Amygdala (tissue), 56 donors: ENCODE measurements at places on chromosomes 3 and 15.

- DNase-seq = no peak
Measured at GRCh38 chr15:92409521-92409920, 15.8 kb downstream of the ST8SIA2 start.

GRCh38 chr3:87298111-87298718 lies 21.8 kb upstream of the POU1F1 start:
- DNase-seq = no peak

DNA sequence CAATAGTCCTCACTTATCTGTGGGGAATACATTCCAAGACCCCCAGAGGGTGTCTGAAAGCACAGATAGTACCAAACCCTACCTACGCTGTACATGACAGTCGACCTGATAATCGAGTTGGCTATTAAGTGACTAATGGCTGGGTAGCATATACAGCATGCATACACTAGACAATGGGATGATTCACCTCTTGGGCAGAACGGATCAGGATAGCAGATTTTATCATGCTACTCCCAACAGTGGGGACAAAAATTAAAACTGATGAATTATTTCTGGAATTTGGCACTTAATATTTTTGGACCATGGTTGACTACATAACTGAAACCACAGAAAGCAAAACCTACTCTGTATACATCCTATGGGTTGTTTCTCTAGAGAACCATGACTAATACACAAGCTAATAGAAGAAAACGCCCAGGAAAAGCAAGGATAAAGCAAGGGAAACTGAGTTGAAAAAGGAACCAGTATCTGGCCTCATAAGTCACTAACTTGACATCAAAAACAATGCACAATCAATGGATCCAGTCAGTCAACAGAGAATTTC lies 15.5 kb downstream of the ATG3 start:
- no peak for DNase-seq

GRCh38 chr3:134708671-134709070 lies 57.8 kb upstream of the KY start:
- DNase-seq = no peak

DNA sequence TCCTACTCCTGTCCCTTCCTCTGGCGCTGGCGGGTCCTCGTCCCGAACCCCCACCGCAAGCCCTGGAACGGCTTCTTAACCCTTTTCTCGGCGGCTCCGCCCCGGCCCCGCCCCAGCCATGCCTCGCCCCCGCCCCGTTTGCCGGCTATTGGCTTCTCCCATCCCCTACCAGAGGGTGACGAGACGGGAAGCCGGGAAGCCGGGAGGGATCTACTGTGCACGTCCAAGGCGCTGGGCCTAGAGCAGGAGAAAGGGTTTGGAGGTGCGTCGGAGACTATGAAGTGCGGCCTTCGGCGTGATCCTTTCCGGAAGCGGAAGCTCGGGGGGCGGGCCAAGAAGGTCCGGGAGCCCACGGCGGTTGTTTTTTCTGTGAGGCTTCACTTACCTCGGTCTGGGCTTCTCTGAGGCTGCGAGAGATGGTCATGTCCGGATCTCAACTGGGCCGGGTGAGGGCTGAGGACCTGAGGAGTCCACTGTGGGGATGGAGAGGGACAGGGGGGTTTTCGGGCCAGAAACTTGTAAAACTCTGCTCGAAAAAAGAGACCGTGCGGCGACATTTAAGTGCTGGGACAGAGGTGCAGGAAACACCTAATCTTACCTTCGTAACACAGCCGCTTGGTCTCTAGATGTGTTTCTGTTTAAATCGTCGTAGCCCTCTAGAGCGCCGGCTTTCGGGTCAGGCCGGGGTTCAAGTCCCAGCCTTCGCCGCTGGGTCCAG lies 21.4 kb downstream of the ROPN1B start:
- peak; percentile 76 for DNase-seq

GRCh38 chr3:10599444-10599843 lies 94.1 kb upstream of the ATP2B2 start:
- no peak for DNase-seq

DNA sequence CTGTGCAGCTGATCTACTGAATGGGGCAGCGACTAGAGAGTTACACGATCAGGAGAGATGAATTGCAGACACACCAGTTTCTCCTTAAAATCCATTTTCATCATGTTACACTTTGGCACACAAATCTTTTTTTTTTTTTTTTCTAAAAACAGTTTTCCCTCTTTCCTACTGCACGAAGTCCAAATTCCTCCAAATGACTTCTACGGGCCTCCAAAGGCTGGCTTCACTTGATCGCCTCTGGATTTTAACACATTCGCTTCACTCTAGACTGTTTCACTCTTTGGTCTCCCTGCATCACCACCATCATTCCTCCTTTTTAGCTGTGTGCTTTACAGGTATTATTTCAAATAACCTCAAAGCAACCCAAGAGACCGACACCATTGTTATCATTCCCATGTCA lies 268.6 kb downstream of the RORA start:
- no peak for DNase-seq

GRCh38 chr15:94855409-94856266 lies 624.3 kb downstream of the MCTP2 start:
- no peak for DNase-seq

GRCh38 chr3:37999836-38000235 lies 9.2 kb downstream of the VILL start:
- DNase-seq = no peak

- DNase-seq = peak; percentile 17
Measured at GRCh38 chr3:10772271-10773161, 43.5 kb upstream of the SLC6A11 start.

DNA sequence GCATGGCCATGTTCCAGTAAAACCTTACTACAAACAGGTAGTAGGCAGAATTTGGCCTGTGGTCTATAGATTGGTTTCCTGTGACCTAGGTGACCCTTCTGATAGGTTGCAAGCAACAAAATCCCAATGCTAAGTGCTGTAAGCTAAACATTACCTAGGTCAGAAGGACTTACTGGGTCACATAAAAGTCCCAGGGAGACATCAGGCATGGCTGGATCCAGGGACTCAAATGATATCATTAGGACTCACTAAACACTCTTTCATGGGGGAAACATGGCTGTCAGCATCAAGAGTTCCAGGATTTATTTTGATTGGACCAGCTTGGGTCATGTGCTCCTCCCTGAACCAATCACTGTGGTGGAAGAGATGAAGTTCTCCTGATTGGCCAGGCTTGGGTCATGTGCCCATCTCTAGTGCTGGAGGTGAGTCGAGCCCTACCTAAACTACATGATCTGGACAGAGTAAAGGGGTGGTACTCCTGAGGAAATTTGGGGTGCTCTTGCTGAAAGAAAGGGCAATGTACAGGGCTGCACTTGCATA lies 16.8 kb upstream of the SLC6A1 start:
- DNase-seq = no peak

GRCh38 chr3:1942781-1943180 lies 155.9 kb upstream of the CNTN4 start:
- DNase-seq = no peak

GRCh38 chr15:57031605-57032004 lies 113.2 kb downstream of the TCF12 start:
- no peak for DNase-seq

- DNase-seq = no peak
Measured at GRCh38 chr3:33364060-33364459, 76.1 kb downstream of the UBP1 start.

DNA sequence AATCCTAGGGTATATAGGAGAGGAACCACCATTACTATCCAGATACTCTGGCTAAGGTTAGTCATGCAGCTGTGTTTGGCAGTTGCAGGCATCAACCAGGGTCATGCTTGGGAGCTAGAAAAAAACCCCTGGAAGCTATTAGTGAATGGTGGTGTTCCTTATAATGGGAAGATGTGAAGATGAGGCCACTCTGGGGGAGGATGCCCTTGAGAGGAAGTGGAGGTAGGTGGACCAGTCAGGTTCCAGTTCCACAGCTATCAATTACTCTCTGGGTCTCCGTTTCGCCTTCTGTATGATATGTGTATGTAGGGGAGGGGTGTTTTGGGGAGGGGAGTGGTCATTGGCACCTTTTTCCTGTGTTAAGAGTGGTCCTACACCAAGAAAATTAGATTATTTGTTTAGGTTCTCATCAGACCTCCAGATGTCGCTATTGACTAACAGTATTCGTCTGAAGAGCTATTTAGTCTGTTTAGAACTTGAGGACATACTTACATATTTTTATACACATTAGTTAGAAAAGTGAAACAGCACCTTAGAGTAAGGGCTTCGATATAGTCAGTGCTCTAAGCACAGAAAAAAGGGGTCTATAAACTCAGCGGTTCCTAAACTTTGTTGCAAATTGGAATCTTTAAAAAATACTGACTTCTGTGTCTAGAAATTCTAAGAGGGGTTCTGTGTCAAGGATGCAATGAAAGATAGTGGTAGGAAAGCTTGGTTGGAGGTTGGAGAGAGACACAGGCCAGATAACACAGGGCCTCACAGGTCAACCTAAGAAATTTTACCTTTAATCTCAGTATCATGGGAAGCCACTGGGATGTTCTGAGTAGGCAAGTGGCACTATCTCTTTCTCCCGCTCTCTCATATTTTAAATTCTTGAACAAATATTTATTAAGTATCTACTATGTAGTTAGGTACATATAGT lies 9.1 kb upstream of the HPS3 start:
- no peak for DNase-seq

- DNase-seq = no peak
Measured at GRCh38 chr3:4063916-4064574, 239.1 kb upstream of the SETMAR start.

DNA sequence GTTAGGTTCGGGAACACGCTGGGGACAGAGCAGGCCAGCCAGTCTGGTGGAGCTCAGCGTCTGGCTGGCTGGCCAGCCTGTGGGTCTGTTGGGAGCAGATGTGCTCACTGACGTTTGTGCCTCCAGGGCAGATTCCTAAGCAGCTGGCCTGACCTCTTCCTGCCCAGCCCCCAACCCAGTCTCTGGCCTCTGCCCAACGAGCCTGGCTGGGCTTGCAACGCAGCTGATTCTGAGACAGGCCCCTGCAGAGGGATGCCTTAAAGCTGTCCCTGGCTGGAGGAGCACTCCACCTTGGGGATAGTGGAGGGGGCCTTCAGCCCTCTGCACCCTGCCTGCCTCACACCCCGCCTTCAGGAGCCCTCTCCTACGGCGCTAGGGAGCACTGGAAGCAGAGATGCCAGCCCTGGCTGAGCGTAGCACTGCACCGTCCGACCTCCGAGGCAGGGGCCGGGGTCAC lies 46.0 kb downstream of the KLF13 start:
- peak; percentile 56 for DNase-seq

DNA sequence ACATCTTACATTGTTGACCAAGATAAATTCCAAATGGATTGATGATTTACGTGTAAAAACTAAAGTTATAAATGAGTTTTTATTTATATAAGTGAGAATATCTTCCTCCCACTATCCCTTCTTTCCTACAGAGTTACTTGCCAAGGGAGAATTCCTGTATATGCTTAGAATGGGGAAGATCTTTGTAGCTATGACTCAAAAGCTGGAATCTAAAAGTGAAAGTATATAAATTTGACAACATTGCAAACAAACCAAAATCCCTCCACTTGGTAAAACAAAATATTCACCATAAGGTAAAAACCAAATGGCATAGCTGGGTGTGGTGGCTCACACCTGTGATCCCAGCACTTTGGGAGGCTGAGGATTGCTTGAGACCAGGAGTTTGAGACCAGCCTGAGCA lies 52.7 kb upstream of the GCNT3 start:
- no peak for DNase-seq

GRCh38 chr3:160980740-160981139 lies 124.4 kb downstream of the B3GALNT1 start:
- no peak for DNase-seq
